GDM1 (cell line): ENCODE measurements at places on chromosomes 13 and 19.

DNA sequence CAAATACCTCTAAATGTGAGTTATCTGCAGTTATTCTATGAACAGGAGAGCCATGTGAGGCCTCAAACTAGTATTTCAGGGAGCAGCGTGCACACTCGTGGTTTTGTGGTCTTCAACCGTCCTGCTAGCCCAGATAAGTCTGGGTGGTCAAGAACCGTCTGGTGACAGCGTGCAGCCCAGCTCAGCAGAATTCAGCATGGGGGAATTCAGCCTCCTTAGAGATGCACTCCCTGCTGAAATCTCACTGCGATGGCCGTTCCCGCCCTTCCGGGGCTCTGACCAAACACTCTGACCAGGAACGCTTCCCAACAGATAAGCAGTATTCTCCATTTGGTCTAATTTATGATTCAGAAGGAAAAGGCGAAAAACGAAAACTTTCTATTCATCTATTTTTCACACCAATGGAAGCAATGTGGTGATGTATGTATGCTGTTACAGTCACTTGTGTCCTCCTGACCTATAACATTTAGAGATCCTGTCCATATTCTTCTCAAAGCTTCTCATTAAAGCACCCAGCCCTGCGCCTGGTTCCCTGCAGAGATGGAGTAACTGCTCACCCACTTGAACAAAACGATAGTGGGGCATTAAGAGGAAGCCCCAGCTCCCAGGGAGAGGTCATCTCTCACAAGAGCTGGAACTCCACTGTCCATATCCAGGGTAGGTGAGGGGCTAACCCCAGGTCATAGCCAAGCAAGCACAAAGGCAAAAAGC is 2.9 kb downstream of the ANKRD27 start:
- peak; percentile 16 for DNase-seq

DNA sequence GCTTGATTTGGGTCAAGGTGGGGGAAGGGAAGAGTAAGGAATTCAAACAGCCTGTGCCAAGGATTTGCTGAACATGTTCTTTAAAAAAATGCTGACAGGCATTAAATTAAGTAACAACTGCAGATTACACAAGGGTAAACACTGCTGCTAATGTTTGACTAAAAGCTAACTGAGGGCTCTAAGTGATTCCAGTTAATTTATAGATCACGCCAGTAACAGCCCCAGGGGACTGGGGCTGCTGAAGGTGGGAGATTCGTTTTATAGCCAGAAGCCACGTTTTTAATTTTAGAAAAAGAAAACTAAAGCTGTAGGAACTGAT is 321.7 kb downstream of the DLEU7 start:
- no peak for DNase-seq

GRCh38 chr19:28257396-28257795 is 955.6 kb downstream of the UQCRFS1 start:
- no peak for DNase-seq

DNA sequence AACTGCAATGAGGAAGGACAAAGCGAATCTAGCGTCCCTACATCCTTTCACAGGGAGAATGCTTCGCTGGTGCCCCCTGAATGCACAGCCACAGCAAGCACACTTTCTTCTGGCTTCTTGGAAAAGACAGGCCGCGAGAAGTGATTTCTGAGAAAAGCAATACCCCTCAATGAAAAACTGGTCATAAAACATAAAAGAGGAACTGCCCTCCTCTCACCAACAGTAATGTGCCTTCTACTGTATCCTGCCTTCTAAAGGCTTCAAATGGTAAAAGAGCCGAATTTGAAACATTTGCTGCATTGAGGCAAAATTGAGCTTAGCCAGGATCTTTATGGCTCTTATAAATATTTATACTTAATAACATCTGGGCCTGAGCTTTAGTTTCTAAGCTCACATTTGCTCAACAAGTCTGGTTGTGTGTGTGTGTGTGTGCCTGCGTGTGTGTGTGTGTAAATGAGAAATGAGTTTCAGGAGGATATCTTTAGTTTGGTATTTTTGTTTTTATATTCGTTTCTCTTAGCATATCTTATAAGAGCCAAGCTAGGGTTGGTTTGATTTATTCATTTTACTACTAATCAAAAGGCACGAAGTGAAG is 246.1 kb upstream of the MAB21L1 start:
- DNase-seq, result no peak

DNA sequence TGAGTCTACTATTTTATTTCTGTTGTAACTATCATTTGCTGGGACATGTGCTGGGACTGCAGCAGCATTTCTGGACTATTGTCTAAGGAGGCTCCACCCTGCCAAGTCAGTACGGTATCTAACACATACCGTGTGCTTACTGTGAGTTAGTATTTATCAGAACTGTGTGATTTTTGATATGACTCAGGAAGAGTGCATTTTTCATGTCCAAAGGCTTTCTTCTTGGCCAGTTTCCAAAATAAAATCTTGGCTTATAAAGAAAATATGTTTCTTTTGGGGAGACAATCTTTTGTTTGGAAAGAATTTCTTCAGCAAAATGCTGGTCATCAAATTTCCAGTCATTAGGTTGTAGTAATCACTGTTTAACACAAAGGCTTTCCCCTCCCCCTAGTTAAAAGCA is 11.6 kb downstream of the PARP4 start:
- no peak for DNase-seq

DNA sequence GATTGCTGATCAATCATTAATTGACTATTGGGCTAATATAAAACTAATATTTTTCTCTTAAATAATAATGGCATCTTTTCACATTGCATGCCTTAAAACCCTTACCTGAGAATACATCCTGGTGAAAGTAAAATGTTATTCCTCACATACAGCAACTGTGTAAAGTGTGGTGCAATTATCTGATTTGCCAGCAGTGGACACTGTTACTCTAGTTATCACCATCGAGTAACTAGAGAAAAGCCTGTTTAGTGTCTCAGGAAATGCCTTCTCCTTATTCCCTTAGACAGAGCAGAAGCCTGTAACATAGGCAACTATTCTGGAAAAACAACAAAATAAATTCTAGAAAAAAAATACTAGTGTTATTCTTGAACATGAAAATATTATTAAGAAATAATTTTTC is 459.8 kb downstream of the FGF14 start:
- no peak for DNase-seq

DNA sequence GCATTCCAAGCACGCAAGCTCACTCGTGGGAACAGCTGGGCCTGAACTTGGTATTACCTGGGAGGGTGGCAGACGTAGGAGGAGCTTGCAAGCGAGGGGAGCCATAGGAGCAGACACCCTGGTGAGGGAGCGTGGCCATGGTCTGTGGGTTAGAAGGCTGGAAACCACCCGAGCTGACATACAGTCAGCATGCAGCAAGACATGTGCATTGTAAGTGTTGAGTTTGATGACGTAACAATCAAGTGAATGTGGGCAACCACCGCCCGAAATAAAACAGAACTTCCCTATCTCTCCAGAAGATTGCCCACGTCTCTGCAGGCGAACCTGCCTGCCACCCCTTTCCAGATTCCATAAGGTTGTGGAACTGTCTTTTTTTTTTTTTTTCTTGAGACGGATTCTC is 26.8 kb downstream of the UBXN6 start:
- DNase-seq, result peak; percentile 32

DNA sequence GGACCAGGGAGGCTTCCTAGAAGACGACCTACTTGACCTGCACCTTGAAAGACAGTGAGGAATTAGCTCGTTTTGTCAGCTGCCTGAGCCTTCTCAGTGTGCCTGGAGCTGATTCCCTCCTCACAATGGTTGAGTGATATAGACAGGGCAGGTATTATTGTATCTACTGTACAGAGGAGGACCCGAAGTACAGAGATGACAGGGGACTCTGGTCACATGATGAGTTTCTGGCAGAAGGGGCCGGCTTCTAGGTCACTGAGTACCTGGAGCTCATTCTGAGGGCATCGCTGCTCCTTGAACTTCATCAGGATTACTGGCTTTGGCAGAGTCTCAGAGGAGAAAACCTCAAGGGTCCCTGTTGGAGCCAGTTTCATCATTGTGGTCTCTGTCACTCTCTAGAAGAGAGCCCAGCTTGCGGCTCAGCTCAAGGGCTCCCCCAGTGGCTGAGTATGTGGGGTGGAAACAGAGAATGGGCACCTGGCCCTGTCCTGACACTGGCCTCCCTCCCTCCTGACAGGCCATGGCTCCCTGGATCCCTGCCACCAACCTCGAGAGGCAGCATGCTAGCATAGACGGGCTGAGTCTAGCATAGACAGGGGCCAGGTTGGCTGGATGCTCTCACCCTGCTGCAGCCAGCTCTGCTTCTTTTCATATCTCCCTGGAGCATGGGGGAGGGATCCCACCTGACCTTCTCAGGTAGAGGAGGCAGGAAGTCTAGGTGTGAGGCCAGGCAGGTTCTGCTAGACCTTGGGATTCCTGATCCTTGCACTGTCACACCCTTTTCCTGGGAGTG is 38.7 kb downstream of the NFIX start:
- no peak for DNase-seq

DNA sequence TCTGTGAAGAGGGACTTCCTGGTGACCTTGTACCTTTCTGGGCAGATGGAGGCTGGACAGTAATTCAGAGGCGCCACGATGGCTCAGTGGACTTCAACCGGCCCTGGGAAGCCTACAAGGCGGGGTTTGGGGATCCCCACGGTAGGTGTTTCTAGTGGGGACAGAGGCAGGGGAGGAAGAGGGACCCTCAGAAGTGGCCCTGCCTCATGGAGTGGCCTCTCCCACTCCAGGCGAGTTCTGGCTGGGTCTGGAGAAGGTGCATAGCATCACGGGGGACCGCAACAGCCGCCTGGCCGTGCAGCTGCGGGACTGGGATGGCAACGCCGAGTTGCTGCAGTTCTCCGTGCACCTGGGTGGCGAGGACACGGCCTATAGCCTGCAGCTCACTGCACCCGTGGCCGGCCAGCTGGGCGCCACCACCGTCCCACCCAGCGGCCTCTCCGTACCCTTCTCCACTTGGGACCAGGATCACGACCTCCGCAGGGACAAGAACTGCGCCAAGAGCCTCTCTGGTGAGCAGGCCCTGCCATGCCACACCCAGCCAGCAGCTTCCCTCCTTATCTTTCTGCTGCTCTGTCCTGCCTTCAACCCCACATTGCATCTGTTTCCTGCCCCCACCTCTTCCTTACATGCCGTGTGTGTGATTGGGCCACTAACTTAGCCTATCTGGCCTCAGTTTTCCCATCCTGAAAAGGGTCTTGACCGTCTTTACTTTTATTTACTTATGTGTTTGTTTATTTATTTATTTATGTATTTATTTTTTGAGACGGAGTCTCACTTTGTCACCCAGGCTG is 7.3 kb downstream of the ANGPTL4 start:
- no peak for DNase-seq

DNA sequence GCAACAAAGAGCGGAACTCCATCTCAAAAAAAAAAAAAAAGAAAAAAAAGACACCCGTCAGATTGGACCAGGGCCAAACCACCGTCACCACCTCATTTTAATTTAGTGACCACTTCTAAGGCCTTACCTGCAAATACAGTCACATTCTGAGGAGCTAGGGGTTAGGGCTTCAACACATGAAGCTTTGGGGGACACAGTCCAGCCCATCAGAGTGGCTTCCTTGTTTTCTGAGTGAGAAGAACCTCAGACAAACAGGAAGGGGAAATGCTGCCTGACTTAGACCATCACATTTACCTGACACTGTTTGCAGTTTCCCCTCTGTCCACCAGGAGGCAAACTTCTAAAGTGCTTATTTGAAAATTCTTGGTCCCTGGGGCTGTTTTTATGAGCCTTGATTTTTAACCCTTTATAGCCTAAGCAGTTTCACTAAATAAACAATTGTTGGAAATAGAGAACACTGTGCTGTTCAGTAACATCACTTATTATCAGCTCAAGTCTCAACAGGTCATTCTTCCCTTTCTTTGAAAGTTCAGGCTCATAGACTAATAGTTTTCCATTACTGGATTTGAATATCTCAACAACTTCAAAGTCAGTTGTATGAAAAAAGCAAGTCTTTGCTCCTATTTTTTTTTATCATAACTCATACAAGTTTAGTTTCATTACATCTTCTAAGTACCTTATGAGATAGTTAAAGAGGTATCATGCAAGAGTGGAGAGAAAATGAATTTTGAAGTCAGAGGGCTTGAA is 74.9 kb upstream of the WASF3 start:
- DNase-seq, result peak; percentile 37

GRCh38 chr19:55173714-55174409 is 6.2 kb downstream of the SYT5 start:
- DNase-seq, result peak; percentile 63
